A549 treated with Hydrocortisone at 1 μM for 4 hours (cell line): ENCODE measurements at places on chromosomes 6 and 20. TPM values are rescaled to one million over a fixed set of nuclear protein-coding genes. Genes with fewer than 3 reads are reported as not detected.

The GTSF1L gene
- total RNA-seq: not detected in 5 replicates

The PNLDC1 gene
- total RNA-seq: 0.08 to 0.14 TPM in 2 of 5 replicates, not detected in the others

The RIMS1 gene
- total RNA-seq: not detected in 5 replicates

The LAMA2 gene
- total RNA-seq: 0.35 to 0.69 TPM (median 0.59 TPM) in 5 replicates

The C2 gene
- 0.17 to 0.46 TPM (median 0.38 TPM) in 5 replicates for total RNA-seq

The FAM83B gene
- 0.02 to 0.03 TPM in 2 of 5 replicates, not detected in the others for total RNA-seq

The DLK2 gene
- total RNA-seq: 5.6 to 8.1 TPM (median 7.6 TPM) in 5 replicates

The MMUT gene
- total RNA-seq: 5.4 to 8.3 TPM (median 6.6 TPM) in 5 replicates

The MUC22 gene
- 0.01 to 0.03 TPM (median 0.02 TPM) in 4 of 5 replicates, not detected in the other for total RNA-seq

The FAM217A gene
- total RNA-seq: not detected in 5 replicates

The HLA-DQB2 gene
- not detected in 5 replicates for total RNA-seq

The NKX2-2 gene
- not detected in 5 replicates for total RNA-seq

The DPM1 gene
- total RNA-seq: 67.4 to 87.6 TPM (median 73.0 TPM) in 5 replicates

The DLL1 gene
- 0.10 to 0.33 TPM (median 0.16 TPM) in 5 replicates for total RNA-seq

The NHLRC1 gene
- 1.3 to 2.0 TPM (median 1.8 TPM) in 5 replicates for total RNA-seq

The MATN4 gene
- total RNA-seq: 0.06 to 0.16 TPM (median 0.08 TPM) in 5 replicates
